ENCODE measurements at places on chromosomes 6 and 20.

DNA sequence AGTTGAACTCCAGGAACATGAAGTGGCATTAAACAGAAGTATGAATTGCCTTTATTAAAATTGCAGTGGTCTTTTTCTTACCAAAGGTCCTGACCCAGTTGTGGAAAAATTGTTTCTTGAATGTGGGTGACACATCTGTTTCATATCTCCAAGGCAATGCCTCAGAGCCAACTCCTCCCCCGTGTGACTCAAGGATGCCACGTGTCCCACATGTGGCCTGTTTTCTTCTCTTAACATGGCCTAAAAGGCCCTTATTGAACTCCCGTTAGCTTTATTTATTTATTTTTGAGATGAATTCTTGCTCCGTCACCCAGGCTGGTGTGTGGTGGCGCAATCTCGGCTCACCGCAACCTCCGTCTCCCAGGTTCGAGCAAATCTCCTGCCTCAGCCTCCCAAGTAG is 128.4 kb upstream of the ESR1 start:
- no peak for DNase-seq

DNA sequence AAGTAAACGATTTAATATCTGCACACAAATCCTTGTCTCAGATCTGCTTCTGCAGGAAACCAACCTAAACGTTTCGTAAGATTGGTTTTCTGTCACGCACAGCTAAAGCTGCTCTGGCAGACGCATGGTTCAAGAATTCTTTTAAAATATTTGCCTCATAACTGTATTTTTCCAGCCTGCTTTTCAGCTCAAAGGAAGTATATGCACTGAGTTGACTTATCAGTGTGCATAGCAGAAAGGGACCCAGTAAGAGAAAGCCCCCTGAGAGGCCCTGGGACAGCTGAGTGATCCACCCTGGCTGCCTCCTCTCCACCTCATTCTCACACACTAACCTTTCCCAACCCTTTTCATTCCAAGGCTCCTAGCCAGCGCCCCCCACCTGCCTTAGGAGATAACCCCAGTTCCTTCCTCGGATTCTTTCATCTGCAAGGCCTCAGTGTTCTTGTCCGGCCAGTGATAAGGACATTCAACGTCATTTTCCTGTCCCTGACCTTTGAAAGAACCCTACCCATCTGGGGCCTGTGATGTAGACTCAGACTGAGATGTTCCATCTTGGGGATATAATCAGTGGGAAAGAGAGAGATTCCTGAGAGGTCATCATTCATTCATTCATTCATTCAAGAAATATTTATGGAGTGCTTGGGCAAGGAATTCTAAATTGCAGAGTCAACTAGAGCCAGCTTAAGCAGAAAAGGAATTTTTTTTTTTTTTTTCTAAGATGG is 22.4 kb upstream of the SLC9A8 start:
- no peak for DNase-seq

- no peak for DNase-seq
Observed at GRCh38 chr20:15802020-15802419, 771.2 kb downstream of the KIF16B start.

- DNase-seq: no peak
Observed at GRCh38 chr20:58720890-58721289, 28.3 kb downstream of the NPEPL1 start.

GRCh38 chr20:13840093-13840465 is 55.3 kb downstream of the NDUFAF5 start:
- no peak for DNase-seq

DNA sequence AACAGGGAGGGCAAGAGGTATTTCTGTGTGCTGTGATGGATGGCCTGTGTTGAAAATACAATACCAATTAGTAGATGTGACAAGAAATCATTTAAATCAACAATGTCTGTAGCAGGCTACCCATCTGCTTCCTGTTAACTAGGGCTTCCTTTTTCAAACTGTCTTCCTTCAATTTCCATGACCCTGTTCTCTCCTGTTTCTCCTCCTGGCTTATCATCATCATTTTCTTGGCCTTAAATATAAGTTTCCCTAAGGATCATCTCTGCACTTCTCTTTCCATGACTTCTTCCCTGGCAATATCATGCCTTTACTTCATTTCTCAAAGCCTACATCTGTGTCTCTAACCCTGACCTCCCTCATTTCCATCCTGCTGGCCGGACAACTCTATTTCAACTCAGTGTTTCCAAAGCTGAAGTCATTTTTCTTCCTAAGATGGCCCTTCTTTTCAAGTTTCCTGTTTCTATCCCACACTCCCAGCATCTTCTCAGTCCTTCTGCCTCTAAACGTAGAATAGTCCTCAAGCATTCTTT is 18.2 kb downstream of the ZC2HC1B start:
- no peak for DNase-seq

DNA sequence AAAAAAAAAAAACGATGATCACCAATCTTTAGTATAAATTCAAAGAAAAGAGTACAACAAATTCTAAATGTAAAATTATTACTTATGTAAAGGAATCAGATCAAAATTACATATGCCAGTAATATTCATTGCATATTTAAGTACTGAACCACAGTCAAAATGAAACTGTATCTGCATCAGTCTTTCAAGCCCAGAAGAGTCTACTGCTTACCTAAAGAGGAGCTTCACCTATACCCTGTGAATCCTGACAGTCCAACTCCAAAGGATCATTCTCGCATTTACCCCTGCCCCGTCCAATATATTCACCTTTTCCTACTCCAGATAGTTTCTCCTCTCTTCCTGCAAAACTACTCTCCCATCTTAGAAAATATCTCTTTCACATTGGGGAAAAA is 9.2 kb downstream of the ATG5 start:
- no peak for DNase-seq

GRCh38 chr20:2172305-2173175 is 70.9 kb downstream of the STK35 start:
- DNase-seq: peak; percentile 44

GRCh38 chr6:53959717-53960116 is 151.5 kb upstream of the MLIP start:
- DNase-seq: no peak

DNA sequence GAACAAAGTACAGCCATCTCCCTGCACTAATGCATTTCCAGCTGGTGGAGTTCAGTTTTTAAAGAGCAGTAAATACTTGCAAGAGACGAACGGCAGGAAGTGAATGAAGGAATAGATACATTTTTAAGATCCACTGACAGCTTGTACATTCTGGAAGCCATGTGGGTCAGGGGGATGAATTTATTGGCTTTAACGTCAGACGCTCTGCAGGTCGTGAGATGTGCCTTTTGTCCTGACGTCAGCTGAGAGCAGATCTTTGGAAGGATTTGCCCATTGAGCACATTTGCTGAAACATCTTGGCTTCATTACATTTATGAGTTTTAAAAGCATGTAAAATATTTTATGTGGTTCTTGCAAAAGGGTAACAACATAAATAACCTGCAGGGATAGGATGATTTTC is 29.5 kb upstream of the SALL4 start:
- no peak for DNase-seq

DNA sequence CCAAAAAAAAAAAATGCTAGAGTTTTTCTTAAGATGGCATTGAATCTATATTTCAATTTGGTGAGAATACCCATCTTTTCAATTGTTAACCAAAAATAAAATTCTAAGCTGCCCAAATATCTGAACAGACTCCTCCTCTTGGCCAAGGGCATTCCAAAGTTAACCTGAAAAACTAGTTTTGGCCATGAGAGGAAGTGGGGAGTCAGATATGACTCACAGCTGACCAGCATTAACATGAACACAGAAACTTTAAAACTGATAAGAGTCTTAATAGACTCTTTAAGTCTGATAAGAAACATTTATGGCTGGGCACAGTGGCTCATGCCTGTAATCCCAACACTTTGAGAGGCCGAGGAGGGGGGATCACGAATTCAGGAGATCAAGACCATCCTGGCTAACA is 171.3 kb downstream of the FAXC start:
- DNase-seq: no peak

DNA sequence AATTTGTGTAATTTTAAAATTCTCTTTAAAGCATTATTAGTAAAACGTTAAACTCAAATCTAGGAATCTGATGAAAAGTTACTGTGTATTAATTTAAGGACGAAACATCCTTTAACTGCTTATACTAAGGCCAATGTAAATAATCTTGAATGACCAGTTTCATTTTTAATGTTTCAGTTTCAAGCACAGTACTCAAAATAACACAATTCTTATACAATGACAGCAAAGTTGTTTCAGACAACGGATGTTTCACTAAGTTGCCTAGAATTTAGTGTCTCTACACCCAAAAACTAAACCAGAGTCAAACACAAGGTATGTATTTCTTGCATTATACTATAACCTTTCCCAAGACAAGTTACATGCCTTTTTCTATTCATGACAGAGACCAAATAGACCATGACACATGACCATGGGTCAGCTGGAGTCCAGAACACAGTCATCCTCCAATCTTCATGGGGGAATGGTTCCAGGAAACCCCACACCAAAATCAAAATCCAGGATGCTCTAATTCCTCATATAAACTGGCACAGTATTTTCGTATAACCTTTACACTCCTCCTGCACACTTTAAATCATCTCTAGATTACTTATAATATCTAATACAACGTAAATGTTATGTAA is 7.7 kb downstream of the PHIP start:
- DNase-seq: no peak

GRCh38 chr6:24522228-24523176 is 27.7 kb downstream of the ALDH5A1 start:
- DNase-seq: peak; percentile 88

DNA sequence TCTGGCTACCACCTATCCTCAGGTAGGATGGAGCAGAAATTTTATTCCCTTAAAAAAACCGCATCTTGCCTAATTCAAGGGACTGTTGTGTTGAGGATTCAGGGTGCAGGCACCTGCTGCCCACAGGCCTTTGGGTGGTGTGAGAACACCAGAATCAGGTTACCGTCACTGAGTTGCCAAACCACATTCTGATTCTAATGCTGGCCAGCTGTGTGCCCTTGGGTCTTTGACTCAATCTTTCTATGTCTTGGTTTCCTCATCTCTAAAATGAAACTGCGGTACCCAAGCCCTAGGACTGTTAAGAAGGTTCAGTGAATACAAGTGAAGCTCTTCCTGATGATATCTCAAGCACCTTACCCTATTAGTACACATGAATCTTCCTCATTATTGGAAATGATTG is 827.3 kb downstream of the DHX35 start:
- no peak for DNase-seq

DNA sequence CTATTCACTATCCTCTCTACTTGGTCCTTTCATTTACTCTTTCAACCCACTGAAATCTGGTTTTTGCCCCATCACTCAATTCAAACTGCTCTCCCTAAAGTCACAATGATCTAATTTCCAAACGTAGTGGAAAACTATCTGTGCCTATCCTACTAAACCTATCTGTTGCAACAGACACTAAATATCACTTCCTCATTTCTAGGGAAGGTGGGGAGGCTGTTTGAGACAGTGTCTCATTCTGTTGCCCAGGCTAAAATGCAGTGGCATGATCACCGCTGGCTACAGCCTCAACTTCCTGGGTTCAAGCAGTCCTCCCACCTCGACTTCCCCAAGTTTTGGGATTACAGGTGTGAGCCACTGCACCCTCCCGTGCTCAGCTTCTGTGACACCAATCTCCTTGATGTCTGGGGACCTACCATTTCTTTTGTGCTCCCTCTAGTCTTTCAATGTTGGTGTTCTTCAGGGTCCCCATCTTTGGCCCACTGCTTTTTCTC is 8.8 kb downstream of the RANBP9 start:
- DNase-seq: no peak

- no peak for DNase-seq
Observed at GRCh38 chr20:62168890-62169435, 13.9 kb upstream of the MTG2 start.

DNA sequence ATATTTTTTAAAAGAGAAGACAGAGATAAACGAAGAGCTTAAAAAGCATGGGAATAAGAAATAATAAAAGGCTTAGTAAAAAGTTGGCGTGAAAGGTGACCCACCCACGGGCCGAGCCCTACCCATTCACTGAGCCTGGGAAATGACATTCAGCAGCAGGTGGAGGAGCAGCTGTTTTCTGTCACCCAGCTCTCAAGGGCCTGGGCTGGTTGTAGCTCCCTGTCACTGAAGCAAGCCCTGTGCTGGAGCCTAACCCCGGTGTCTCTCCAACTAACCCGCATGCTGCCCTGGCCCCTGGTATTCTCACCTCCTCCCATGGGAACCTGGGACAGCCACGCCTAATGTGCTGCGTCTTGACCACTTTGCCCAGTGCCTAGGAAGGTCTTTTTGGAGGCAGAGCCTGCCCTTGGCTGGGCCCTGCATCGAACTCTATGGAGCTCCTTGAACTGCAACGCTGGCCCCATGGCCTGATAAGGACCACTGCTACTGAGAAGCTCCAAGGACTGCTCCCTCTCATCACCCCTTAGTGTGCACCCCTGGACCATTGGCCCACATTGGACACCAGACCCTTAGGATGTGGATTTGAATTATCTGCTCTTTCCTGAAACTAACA is 68.8 kb upstream of the IYD start:
- no peak for DNase-seq

GRCh38 chr6:80319196-80319595 is 212.7 kb downstream of the BCKDHB start:
- no peak for DNase-seq
